ENCODE measurements at places on chromosomes 5 and 9.

- DNase-seq = no peak
These were observed 138.1 kb downstream of the EMB start for GRCh38 chr5:50302815-50303490.

GRCh38 chr5:8871446-8871845, 674.4 kb downstream of the SEMA5A start:
- DNase-seq = no peak

- no peak for DNase-seq
These were observed 98.7 kb downstream of the VAV2 start for GRCh38 chr9:133893191-133893994.

DNA sequence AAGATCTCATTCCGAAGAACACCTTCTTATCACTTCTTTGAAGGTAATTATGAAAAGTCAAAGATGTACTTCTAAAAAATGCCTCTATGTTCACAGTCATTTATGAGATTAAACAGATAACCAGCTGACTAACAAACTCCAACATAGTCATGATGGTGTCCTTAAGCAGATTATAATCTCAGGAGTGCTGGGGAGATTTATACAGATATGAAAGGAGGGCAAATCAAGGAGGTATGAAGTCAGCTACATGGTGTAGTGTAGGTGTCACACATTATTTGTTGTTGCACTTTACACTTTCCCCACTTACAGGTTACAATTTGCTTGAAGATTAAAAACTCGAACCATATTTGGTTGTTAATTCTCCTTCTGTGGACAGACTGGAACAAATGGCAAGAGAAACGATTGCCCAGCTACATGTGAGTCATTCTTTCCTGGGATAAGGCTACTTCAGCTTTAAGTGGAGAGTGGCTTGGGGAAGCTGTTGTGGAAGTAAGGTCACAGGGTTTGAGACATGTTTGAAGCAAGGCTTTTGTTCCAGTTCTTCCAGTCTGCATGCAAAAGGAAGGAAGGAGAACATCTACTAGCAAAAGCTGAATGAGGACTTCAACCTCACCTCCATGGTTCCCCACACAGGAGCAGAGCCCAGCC, 320.1 kb downstream of the ADGRV1 start:
- DNase-seq = no peak

GRCh38 chr5:28027851-28028250, 989.5 kb upstream of the CDH9 start:
- DNase-seq = no peak

- no peak for DNase-seq
These were observed 4.4 kb downstream of the SLC34A1 start for GRCh38 chr5:177388521-177389052.

GRCh38 chr5:177231479-177232250, 71.9 kb downstream of the RAB24 start:
- DNase-seq = no peak

DNA sequence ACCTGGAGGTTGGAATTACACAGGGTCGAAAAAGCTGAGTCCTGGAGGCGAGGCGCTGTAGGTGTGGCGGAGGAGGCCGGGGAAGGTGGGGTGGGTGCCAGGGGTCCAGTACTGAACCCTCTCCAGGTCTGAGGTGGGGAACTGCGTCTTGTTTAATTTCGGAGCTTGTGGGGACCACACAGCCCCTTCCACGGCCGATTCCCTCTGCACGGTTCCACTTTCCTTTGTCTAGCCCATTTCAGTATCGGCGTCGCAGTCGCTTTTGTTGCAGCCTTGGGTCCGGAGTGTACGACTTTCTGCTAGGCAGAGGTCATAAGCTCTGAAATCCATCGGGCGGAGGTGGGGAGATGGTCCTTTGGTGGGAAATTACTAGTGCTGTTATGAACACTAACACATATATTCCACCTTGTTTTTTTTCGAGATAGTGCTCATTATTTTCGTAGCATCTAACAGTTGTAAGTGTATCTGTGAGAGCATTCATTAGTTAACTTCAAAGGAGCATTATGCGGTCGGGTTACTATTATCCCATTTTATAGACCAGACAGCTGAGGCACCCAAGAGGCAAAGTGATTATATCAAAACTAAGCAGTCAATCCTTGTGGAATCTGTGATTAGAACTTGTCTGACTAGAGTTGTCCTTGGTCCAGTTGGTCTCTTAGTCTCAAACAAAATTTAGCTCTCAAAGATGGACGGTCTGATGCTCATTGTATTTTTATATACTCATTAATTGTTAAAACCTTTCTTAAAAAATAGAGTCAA, 737 bp downstream of the RNF180 start:
- no peak for DNase-seq

DNA sequence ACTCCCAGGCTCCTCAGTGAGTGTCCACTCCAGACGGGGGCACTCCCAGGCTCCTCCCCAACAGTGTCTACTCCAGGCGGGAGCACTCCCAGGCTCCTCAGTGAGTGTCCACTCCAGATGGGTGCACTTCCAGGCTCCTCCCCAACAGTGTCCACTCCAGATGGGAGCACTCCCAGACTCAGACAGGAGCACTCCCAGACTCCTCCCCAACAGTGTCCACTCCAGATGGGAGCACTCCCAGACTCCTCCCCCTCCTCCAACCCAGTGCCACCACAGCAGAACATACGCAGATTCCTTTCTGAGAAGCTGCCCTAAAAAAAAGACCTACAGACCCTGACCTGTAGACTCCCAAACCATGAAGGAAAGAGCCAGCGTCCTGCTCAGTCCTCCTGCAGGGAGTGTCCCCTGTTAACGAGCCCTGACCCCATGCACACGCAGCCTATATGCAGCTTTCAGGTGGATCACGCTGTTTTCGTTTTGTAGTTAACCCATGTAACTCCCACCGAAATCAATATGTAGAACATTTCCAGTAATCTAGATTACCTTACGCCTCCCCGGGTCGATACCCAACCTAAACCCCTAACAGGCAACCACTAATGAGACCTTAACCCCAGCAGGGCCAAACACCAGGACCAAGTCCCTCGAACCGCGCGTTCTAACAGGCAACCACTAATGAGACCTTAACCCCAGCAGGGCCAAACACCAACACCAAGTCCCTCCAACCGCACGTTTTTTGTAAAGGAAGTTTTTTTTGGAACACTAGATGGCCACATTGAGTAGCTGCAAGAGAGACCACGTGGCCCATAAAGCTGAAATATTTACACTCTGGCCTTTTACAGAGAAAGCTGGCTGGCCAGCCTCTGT, 15.7 kb downstream of the PNPLA7 start:
- no peak for DNase-seq

- DNase-seq = no peak
These were observed 239.3 kb upstream of the GRIN3A start for GRCh38 chr9:101977614-101978210.

DNA sequence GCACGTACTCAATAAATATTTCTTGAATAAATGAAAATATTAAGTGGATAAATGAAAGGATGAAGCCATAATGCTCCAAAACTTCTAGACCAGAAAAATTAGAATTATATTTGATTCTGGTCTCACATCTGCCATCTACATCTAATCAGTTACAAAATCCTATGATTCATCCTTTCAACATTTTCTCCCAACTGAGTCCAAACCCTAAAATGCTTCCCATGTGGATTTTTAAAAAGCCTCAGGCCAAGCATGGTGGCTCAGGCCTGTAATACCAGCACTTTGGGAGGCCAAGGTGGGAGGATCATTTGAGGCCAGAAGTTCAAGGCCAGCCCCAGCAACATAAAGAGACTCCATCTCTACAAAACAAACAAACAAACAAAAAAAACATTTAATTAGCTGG, 31.6 kb upstream of the FST start:
- DNase-seq = no peak

GRCh38 chr5:95027151-95027721, 257.7 kb downstream of the MCTP1 start:
- no peak for DNase-seq

DNA sequence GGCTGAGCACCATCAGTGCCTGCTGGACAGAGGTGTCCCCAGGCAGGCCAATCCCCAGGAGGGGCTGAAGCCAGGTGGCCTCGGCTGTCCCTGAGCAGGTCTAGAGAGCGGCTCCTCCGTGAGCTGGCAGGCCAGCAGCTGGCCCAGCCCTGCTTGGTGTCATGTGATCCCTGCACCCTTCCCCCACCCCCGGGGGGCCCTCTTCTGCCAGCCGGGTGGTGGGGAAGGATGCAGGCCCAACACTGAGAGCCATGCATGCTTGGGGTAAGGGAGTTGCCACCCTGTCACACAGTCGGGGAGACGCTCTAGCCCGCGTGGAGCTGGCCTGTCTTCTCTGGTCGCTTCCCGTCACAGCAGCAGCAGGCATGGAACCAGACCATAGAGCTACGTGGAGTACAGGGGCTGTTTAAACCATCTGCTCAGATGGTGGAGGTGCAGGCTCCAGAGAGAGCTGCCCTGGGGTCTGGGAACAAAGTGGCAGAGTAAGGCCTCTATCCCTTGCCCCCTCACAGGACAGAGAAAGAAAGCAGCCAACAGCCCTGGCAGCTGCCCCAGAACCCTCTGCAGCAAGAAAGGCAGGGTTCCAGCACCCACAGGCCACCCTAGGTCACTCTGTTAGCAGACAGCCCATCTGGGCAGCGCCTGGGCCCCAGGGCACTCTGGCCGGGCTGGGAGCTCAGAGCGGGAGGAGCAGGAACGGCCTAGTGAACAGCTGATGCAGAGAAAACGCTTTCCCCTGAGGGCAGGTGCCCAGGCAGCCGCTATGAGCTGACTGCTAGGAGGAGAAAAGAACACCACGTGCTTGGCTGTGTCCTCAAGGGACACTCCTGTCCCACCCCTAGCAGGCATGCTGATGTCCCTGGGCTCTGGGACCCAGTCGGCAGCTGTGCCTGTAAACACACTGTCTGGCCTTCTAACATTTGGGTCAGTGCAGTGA, 6.8 kb downstream of the RALGDS start:
- peak; percentile 66 for DNase-seq

DNA sequence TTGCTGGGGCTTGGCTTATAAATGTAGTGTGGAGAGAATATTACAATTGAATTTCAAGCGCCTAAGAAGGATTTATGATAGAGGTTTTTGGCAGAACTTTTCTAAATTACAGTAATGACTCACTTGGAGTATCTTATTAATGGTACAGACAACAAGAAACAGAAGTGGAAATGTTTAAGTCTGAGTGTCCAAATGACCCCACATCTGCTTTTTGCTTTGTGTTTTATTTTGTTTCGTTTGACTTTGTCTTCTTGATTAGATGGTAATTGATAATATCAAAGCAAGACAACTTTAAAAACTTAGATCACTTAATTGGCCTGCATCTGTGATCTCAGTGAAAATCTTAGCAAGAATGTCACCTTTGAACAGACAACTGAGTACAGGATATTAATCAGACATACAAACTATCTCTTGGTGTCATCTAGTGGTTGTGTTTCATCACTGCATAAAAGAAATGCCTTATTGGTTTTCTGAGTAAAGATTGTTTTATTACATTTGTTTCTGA, 577.4 kb downstream of the ISL1 start:
- DNase-seq = no peak

GRCh38 chr5:758698-759053, 25.9 kb downstream of the ZDHHC11B start:
- DNase-seq = peak; percentile 64

DNA sequence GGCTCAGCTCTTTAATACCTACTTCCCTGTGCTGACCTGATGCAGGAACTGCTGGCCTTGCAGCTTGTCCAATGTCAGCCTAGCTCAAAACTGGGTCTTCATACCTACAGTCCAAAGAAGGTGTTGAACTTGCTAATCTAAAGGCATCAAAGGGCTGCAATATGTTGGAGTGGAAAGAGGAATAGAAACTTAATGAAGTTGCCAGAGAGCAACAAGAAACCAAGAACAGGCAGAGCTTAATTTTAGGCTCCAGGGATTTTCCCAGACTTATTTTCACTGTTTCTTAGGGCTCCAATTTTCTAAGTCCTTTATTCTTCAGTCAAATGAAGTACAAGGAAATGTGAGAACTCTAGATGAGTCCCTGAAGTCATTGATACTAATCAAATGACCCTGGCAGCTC, 17.6 kb upstream of the ERCC6L2 start:
- no peak for DNase-seq

GRCh38 chr9:110252509-110253139, 3.7 kb downstream of the TXN start:
- no peak for DNase-seq

DNA sequence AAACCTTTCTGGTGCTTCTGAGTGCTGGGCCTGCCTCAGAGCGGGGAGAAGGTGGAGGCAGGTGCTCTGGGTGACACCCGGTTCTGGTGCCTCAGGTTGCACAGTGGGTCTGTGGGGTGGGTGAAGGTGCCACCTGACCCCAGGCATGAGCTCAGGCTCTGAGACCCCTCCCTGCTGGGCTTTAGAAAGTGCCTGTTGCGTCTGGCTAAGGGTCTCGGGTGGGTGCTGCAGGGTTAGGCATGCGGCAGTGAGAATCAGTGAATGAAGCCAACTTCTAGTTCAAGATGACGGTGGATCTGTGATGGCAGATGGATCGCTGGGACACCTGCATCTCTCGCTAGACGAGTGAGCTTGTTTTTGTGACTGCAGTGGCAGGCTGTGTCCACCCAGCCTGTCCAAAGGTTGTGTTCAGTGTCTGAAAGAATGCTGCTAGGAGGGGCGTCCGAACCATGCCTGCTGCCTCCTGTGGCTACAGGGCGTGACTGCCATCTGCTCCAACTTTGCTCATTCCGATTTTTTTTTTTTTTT, 5.0 kb downstream of the SQSTM1 start:
- no peak for DNase-seq

DNA sequence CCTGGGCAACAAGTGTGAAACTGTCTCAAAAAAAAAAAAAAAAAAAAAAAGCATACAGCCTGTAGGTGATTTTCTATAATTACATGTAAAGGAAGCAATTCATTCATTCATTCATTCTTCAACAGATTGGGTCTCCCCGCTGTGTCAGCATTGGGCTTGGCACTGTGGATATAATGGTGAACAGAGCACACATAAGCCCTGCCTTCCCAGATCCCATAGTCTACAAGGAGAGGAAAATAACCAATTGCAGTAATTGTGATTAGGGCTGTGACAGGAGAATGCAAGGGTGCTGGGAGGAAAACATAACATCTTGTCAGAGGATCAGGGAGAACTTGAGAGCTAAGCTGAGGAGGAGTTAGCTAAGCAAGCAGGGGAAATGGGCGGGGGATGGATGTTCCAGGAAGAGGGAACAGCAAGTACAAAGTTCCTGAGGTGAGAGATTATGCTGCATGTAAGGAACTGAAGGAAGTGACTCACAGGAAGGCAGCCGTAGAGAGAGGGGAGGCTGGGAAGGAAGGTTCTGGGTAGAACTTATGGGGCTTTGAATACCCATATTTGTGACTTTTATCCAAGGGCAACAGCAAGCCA, 24.0 kb upstream of the KLF9 start:
- no peak for DNase-seq

DNA sequence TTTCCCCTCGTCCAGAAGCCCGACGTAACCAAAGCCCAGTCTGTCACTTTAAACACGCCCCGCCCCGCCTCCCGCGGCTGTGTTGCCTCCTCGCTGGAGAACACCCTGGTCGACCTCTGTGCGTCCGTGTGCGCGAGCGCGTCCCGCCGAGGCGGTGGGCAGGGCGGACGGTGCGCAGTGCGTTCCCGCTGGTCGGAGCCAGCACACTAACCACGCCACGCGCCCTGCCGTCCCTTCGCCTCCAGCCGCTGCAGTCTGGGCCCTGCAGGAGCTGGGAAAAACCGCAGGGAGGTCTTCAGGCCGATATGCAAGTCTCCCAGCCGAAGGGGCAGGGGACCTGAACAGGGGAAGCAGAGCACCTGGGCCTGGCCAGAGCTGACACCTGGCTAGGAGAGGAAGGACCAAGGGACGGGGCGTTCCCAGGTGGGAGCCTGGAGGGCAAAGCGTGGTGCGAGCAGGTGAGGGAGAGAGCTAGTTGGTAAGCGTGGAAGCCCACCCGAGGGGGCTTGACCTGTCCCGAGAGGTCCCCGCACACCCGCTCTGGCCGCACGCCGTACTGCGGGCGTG, 1.3 kb upstream of the PHPT1 start:
- peak; percentile 88 for DNase-seq

GRCh38 chr5:35832762-35833161, 23.9 kb upstream of the IL7R start:
- DNase-seq = no peak
